ENCODE measurements at places on chromosomes 12 and 14. TPM values are rescaled to one million over a fixed set of nuclear protein-coding genes. Genes with fewer than 3 reads are reported as not detected.

DNA sequence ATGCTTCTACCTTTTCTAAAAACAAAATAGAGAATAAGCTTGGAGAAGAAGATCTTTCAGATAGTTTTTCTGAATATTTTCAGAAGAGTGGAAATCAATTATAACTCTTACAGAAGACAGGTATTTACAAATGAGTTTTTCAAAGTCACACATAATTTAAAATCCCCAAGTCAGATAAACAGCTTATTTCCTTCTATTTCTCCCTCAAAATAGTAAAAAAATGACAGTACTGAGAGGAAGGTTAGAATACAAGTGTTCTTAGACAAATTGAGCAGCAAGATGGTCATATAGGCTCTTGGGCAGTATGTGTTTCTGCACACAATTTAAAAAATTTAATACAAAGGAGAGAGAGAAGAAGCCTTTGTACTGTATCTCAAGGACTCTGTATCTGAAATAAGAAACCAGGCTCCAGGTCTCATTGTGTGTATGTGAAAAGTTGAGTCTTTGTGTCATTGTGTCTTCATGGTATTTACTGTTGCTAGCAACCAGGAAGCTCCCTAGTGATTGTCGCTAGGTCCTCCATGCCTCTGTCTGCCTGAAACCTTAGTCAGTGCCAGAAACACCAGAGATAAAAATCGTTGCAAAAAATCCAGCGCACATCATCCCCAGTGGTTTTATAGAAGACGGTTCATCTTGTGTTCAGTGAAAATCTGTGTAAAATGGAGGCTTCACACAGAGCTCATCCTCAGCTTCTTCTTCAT, 12.9 kb upstream of the TUBA1A start:
- no peaks in the 10 kb centered on the region for H3K27me3 ChIP-seq
- H3K36me3 ChIP-seq, result no peaks in the 10 kb centered on the region
- no peak for DNase-seq
- peak overlapping the region; percentile 79 for H3K27ac ChIP-seq
- peaks cover 29% of the 10 kb centered on the region for H3K4me1 ChIP-seq

The VRTN gene
- not detected for total RNA-seq

The NEDD1 gene
- total RNA-seq, result 15.2 TPM

The CCDC196 gene
- total RNA-seq, result not detected

The CIT gene
- 0.96 TPM for total RNA-seq

DNA sequence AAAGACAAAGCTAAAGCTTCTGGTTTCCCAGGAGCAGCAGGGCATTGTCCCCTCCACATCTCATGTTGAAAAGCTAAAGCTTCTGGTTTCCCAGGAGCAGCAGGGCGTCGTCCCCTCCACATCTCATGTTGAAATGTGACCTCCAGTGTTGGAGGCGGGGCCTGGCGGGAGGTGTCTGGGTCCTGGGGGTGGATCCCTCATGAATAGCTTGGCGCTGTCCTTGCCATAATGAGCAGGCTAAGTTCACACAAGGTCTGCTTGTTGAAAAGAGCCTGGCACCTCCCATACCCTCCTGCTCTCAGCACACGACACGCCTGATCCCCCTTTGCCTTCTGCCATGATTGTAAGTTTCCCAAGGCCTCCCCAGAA, 123.7 kb downstream of the PIWIL1 start:
- peaks cover 51% of the 10 kb centered on the region for H3K27me3 ChIP-seq
- H3K36me3 ChIP-seq, result no peaks in the 10 kb centered on the region
- no peak overlapping the region for H3K27ac ChIP-seq
- H3K4me1 ChIP-seq, result no peaks in the 10 kb centered on the region

DNA sequence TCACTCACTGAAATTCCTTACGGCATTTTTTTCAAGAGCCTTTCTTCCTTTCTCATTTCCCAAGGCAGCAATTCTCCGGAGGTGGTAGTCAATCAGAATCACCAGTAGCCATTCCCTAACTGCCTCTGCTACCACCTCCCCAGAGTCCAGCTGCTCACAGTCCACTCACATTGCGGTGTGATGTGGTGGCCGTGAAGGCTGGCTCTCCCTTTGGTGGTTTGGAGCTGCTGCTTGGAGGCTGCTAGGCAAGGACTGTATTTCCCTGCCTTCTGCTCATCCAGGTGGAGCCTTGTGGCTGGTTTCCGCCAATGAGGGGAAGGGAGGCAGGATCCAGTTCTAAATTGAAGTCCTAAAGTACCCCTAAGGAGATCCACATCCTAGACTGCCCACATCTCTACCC, 222.0 kb downstream of the ANO2 start:
- H3K36me3 ChIP-seq, result no peaks in the 10 kb centered on the region
- H3K4me1 ChIP-seq, result peaks cover 9% of the 10 kb centered on the region
- H3K27me3 ChIP-seq, result peaks cover 41% of the 10 kb centered on the region

DNA sequence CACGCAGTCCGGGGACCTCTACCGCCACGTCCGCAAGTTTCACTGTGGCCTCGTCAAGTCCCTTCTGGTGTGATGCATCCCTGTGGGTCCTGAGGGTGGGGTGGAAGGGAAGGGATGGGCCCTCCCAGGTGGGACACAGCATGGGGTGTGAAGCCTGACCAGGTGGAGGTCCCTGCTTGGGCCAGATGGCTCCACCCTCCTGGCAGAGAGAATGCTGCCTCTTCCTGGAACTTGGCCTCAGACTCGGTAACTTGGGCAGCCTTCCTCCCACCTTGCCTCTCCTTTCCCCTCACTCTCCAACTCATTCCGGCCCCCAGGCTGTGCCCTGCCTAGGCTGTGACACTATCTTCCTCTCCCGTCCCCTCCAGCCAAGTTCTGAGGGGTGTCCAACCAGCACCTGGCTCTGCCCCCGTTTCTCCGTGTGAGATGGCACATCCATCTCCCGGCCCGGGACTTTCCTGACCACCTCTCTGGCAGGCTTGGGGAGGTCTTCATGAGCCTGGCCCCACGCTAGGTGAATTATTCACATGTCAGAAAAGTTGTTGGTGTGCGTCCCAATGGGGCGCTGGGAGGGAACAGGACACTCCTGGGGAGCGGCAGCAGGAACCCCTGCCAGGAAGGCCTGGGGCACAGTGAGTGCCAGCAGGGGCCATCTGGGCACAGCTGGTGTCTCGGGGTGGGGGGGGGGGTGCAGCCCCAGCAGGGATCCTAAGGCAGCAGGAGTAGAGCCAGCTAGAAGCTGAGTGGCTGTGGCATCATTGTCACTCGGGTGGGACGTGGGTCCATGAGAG, 1.7 kb downstream of the ZBTB42 start:
- no peak overlapping the region for H3K4me3 ChIP-seq
- no peak overlapping the region for H3K27ac ChIP-seq
- H3K4me1 ChIP-seq, result peaks cover 65% of the 10 kb centered on the region
- DNase-seq, result no peak
- H3K36me3 ChIP-seq, result no peaks in the 10 kb centered on the region

DNA sequence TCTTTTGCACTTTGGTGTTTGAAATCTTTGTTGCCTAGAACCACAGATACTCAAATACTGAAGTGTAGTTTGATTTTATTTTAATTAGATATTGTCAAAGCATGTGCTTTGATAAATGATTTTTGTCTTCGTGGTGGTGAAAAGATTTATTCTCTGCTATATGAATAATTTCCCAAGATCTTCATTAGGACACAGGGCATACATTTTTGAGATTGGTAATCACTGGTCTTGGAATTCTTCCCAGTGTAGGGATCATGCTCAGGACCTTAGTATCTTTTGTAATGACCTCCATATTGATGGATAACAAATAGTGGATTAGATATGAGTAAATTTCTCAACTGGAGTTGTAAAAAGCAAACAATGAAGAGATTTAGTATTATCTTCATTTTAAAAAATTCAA, 28.2 kb downstream of the TBK1 start:
- no peak overlapping the region for H3K4me3 ChIP-seq
- no peaks in the 10 kb centered on the region for H3K4me1 ChIP-seq
- no peak overlapping the region for H3K27ac ChIP-seq
- no peaks in the 10 kb centered on the region for H3K27me3 ChIP-seq

DNA sequence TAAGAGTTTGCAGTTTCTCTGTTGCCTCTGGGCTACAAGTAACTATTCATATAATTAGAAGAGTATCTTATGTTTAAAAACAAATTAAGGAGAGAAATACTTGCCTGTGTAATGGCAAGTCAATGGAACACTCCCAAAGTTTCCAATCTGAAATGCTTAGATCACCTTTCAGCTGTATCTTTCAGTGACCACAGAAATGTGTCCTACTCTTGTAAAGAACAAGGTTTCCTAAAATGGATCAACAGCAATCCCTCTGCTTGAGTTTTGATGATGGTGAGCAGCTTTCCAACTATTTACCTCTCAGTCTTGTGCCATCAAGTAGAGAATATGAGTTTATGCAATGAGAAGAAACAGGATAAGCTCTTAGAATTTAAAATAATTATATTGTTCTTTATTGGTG, 92.9 kb downstream of the ERGIC2 start:
- peaks cover 19% of the 10 kb centered on the region for H3K36me3 ChIP-seq
- H3K27me3 ChIP-seq, result no peaks in the 10 kb centered on the region
- H3K4me1 ChIP-seq, result peaks cover under 1% of the 10 kb centered on the region
- no peak for DNase-seq
- H3K27ac ChIP-seq, result no peak overlapping the region
- no peak overlapping the region for H3K4me3 ChIP-seq

DNA sequence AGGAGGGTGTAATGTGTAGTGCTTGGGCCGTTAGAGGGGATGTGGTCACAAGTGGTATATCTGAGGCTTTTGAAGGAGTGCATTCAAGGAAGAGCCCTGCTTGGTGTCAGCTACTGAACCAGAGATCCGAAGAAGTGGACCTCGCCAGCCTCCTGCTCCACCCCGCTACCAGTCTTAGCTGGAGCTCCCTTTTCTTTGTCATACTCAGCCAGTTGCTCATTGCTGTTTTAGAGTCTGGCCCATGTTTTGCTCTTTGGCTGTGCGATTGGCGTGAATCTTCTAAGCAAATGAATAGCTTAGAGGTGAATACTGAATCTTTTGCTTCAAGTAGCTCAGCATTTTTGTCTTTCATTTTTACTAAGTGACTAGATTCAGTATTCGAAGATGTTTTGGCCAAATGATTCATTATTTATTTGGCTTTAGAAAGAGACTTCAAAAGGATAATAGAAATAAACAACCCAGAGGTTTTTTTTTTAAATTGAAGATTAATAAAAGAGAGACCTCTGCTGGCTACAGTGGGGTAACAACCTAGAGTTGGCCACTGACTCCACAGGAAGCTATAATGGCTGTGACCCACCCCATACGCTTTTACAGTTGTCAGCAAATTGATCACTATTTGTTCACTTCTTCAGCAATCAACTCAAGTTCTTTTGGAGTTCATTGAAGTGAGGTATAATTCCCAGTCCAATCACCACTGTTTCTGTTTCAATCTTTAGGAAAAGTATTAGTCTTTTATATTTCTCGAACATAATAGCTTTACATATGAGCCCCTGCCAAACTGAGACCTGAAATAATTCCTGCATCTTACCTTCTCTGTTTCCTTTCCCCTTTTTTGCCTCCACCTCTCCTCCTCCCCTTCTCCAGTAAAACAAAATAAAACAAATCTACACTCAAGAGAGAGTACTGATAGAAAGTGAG, 19.9 kb downstream of the CDKN1B start:
- peak overlapping the region; percentile 27 for H3K27ac ChIP-seq
- no peaks in the 10 kb centered on the region for H3K27me3 ChIP-seq
- H3K4me3 ChIP-seq, result no peak overlapping the region
- no peaks in the 10 kb centered on the region for H3K36me3 ChIP-seq
- no peak for DNase-seq

DNA sequence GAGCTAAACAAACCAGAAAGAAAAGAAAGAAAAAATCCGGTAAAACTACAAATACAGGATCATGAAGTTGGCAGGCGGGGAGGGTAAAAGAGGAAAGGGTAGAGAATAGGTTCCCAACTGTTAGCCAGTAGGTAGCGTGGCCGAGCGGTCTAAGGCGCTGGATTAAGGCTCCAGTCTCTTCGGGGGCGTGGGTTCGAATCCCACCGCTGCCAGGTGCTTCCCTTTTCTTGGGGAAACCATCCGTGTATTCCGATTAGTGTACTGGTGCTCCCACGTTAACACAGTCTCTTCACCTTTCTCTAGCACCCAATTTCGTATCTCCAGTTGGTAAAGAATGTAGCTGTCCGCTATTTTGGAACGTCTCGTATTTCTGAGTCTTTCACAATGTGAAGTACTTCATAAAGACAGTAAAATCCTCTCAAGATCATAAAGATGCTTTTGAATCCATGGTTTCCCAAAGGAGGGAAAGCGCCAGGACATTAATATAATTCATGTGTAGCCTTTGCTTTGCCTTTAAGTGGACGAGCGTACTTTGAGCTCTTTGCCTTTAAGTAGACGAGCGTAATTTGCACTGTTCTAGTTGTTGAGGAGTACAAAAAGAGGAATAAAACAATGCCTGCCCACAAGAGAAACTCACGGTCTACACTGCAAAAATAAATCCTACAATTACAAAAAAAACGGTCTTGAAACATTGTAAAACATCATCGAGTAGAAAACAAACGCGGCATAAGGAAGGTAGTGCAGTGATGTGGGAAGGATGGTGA, 19.0 kb upstream of the RNASE12 start:
- H3K27me3 ChIP-seq, result no peaks in the 10 kb centered on the region
- peaks cover 42% of the 10 kb centered on the region for H3K4me1 ChIP-seq
- DNase-seq, result peak; percentile 79
- peak overlapping the region; percentile 98 for H3K4me3 ChIP-seq

The IKZF4 gene
- 8.4 TPM for total RNA-seq

GRCh38 chr12:11209113-11209512, 22.4 kb upstream of the TAS2R42 start:
- H3K27me3 ChIP-seq, result no peaks in the 10 kb centered on the region
- no peak for DNase-seq
- H3K4me3 ChIP-seq, result no peak overlapping the region
- no peaks in the 10 kb centered on the region for H3K36me3 ChIP-seq
- H3K27ac ChIP-seq, result no peak overlapping the region
- no peaks in the 10 kb centered on the region for H3K4me1 ChIP-seq

GRCh38 chr12:44285321-44285960, 449.6 kb downstream of the TMEM117 start:
- no peaks in the 10 kb centered on the region for H3K36me3 ChIP-seq
- no peak overlapping the region for H3K4me3 ChIP-seq
- no peaks in the 10 kb centered on the region for H3K27me3 ChIP-seq
- peaks cover 7% of the 10 kb centered on the region for H3K4me1 ChIP-seq

DNA sequence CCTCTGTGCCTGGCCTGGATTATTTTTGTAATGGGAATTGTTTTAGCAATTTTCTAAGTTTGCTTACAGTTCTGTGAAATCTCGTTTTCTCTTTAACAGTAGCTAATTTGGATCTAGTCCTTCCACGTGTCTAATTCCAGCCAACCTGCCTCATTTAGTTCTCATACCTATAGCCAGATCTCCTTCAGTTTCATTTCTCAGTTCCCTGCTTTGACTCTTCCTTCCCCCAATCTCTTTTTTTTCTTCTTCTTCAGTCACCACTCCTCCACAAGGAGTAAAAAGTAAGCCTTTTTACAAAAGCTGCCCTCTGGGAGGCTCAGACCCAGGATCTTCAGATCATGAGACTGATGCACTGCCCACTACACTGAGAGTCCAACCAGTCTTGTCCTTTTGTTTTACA, 1.4 kb downstream of the THTPA start:
- no peak for DNase-seq
- no peaks in the 10 kb centered on the region for H3K27me3 ChIP-seq
- peaks cover 23% of the 10 kb centered on the region for H3K36me3 ChIP-seq

All from left ventricle myocardium inferior (tissue), 1 donor.